ENCODE measurements at places on chromosomes 1 and 21.

GRCh38 chr1:119674835-119675289 lies 26.8 kb upstream of the ZNF697 start:
- peak; percentile 95 for DNase-seq

GRCh38 chr1:6052543-6053205 lies 7.0 kb downstream of the KCNAB2 start:
- peak; percentile 68 for DNase-seq

DNA sequence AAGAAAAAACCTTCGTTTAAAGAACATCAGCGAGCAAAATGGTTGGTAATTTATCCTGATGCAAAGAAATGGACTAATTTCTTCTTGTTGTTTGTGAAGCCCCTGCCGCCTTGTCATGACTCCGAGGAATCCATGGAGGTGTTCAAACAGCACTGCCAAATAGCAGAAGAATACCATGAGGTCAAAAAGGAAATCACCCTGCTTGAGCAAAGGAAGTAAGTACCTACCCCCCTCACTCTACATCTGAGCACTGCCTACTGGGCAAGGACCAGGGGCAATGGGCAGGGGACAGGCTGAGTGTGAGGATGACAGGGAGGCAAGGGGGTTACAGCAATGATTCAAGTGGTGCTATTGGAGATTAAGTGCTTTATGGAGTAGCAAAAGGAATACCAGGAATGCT lies 29.4 kb downstream of the MAP3K7CL start:
- no peak for DNase-seq

DNA sequence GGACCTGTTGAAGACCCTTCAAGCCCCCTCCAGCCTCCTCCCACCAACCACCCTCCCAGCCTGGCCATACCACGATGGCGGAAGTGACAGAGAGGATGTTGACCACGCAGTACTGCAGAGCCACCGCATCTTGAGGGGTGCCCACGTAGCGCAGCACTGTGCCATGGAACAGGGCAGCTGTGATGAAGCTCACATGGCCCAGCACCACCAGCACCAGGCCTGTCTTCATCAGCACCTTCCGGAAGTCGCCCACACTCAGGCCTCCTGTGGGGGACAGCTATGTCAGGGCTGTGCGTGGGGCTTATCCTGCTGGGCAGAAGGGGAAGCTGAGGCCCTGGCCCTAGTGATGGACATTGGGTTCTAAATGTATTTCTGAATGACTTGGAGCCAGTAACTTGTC lies 3.1 kb downstream of the TMEM54 start:
- DNase-seq = no peak

DNA sequence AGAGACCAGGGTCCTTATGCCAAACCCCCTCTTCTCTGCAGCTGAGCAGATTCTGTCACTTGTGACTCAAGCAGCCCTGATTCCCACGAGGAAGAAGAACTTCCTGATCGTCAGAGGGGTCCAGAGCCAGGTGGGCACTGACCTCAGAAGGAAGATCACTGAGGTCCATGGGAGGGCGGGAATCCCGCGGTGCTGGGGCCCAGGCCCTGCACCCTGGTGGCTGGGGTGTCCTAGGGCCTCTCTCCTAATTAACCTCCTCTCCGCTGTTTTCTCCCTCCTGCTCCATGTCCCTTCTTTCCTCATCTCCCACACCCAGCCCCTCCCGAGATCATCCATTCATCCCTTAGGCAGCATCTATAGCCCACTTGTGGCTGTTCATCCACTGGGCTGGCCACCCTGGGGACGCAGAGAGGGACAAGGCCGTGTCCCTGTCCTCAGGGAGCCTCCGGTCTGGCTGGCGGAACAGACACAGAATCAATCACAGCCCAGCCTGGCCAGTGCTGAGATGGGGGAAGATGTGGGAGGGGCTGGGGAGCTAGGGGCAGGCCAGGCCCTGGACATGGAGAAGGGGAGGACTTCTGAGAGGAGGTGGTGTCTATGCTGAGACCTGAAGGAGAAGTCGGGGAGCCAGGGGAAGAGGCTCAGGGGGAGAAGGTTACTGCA lies 638.3 kb downstream of the MATN1 start:
- DNase-seq = no peak

GRCh38 chr1:25640646-25641328 lies 24.2 kb downstream of the MAN1C1 start:
- DNase-seq = no peak

GRCh38 chr1:221783936-221784335 lies 42.0 kb upstream of the DUSP10 start:
- no peak for DNase-seq

DNA sequence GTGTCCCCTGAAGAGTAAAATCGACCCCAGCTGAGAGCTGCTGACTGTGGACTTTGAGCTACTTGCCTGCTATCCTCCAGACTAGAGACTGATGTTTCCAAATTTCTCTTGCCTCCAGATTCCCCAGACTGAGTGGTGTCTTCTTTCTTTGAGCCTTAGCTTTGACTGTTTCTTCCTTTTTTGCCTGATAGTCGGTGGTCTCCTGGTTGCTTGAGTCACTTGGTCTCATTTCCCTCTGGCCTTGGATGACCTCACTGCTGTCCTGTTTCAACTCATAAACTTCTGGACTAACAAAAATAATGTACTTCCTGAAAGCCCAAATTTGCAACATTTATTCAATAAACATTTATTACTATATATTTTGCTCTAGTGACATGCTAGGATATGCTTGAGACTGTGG lies 52.9 kb upstream of the DIPK1A start:
- DNase-seq = no peak

- DNase-seq = no peak
These were observed 181.0 kb upstream of the KLHDC7A start for GRCh38 chr1:18299441-18300338.

DNA sequence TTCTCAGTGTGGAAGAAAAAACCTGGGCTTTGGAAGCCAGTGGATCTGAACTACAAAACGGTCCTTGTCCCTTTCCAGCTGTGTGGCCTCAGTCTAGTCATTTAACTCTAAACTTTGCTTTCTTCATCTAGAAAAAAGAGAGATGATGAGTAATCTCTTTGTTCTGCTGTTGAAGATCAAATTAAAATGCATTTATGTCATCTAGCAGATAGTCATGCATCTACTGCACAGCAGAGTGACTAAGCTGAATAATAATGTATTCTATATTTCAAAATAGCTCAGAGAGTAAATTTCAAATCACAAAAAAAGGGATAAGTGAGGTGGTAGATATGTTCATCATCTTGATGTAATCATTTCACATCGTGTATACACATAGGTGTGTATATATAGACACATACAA lies 473.2 kb downstream of the DSCAM start:
- peak; percentile 8 for DNase-seq

GRCh38 chr1:202144402-202145067 lies at the start of gene ARL8A:
TSS of gene ARL8A (minus strand) at chr1:202144737. CDS start at chr1:202144572, 165 bp downstream.
- peak; percentile 44 for DNase-seq

GRCh38 chr1:66397192-66397591 lies 136.8 kb upstream of the SGIP1 start:
- no peak for DNase-seq

DNA sequence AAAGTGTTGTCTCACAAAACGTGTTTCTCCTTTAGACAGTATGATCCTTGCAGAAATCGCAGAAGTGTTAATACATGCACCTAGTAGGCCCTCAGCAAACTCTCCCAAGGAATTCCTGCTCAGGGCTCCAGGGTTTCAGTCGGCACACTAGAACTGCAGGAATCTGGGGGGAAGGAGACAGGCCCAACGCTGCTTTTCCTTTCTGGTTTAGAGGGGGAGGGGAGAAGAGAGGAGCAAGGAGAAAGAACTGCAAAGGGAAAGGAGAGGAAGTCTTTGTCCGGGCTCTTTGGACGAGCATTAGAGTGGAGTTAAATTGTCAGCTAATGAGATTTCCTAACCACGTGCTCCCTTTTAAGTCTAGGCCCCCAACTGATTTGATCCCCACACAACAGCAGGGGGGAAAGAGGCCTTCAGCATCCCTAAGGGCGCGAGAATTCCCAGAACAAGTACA lies 103.7 kb upstream of the SOD1 start:
- no peak for DNase-seq

DNA sequence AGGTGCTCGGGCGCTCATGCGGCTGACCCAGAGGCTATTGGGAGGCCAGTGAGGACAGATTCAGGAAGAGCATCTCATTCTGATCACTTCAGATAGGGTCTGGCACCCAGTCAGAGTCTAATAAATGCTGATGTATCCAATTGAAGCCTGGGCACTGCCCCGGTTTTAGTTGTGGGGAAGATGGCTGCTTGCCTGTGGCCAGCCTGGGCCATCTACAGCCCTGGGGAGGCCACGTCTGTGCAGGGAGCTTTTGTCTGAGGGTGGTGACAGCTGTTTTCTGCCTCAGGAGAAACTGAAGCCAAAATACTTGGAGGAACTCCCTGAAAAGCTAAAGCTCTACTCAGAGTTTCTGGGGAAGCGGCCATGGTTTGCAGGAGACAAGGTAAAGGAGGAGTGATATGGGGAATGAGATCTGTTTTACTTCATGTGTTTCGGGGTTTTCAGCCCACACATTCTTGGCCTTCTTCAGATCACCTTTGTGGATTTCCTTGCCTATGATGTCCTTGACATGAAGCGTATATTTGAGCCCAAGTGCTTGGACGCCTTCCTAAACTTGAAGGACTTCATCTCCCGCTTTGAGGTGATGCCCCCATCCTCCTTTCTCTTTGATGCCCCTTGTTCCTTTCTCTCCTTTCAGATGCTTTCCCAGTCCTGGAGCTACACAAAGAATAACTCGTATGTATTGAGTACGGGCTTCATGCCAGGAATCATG lies 2.8 kb downstream of the GSTM5 start:
- DNase-seq = no peak

GRCh38 chr1:67041841-67042503 lies 12.0 kb downstream of the SLC35D1 start:
- DNase-seq = peak; percentile 39

GRCh38 chr1:215118081-215118480 lies 35.5 kb downstream of the KCNK2 start:
- peak; percentile 78 for DNase-seq

GRCh38 chr1:194917769-194918168 lies 1690.5 kb downstream of the KCNT2 start:
- DNase-seq = no peak

- DNase-seq = peak; percentile 12
These were observed 47.2 kb downstream of the CAPN9 start for GRCh38 chr1:230794431-230794830.

DNA sequence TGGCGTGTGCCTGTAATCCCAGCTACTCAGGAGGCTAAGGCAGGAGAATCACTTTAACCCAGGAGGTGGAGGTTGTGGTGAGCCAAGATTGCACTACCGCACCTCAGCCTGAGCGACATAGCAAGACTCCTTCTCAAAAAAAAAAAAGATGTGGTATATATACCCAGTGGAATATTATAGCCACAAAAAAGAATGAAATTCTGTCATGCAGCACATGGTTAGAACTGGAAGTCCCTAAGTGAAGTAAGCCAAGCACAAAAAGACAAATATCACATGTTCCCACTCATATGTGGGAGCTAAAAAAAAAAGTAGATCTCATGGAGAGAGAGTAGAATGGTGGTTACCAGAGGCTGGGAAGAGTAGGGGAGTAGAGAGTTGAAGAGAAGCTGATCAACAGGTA lies 18.7 kb downstream of the PSMB4 start:
- DNase-seq = no peak

GRCh38 chr1:33384040-33384812 lies 46.7 kb downstream of the PHC2 start:
- peak; percentile 84 for DNase-seq

GRCh38 chr1:35603941-35604340 lies 30.8 kb downstream of the TFAP2E start:
- DNase-seq = no peak

GRCh38 chr1:226476648-226477319 lies 68.9 kb upstream of the PARP1 start:
- peak; percentile 4 for DNase-seq

Data from fibroblast of upper back skin (primary cell).